Naive thymus-derived CD8-positive, alpha-beta T cell (primary cell): ENCODE measurements at places on chromosomes 6 and 20. TPM values are rescaled to one million over a fixed set of nuclear protein-coding genes. Genes with fewer than 3 reads are reported as not detected.

The CRISP2 gene
- not detected for total RNA-seq

The RPS6KA2 gene
- 13.6 TPM for total RNA-seq

The JPH2 gene
- total RNA-seq: not detected

The C20orf204 gene
- 5.6 TPM for total RNA-seq

The TNFRSF21 gene
- total RNA-seq: 0.36 TPM

The KIAA1755 gene
- not detected for total RNA-seq

The PRKN gene
- total RNA-seq: 5.6 TPM
